T-cell (primary cell): ENCODE measurements at places on chromosomes 2 and 18. TPM values are rescaled to one million over a fixed set of nuclear protein-coding genes. Genes with fewer than 3 reads are reported as not detected.

Gene PHOSPHO2
- 5.7 TPM for total RNA-seq

Gene HOXD8
- not detected for total RNA-seq

Gene CRYGD
- not detected for total RNA-seq

Gene CELF4
- not detected for total RNA-seq

DNA sequence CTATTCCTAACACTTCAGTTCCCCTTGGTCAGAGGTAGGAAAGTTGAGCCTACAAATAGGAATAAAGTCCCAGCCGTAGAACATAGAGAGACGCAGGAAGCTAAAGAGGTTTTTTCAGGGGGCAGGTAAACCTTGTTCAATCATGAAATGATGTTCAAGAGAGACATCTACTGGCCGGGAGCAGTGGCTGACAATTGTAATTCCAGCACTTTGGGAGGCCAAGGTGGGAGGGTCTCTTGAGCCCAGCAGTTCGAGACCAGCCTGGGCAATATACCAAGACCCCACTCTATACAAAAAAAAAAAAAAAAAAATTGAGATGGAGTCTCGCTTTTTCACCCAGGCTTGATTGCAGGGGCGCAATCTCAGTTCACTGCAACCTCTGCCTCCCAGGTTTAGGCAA, 66.7 kb upstream of the DNAJC10 start:
- H3K4me1 ChIP-seq, result no peaks in the 10 kb centered on the region
- no peaks in the 10 kb centered on the region for H3K36me3 ChIP-seq
- no peak for DNase-seq
- no peak overlapping the region for H3K4me3 ChIP-seq

GRCh38 chr2:88591698-88592097, 35.6 kb downstream of the EIF2AK3 start:
- no peaks in the 10 kb centered on the region for H3K4me1 ChIP-seq
- no peak overlapping the region for H3K27ac ChIP-seq
- no peak for DNase-seq
- no peak overlapping the region for H3K4me3 ChIP-seq
- H3K27me3 ChIP-seq, result no peaks in the 10 kb centered on the region
- H3K36me3 ChIP-seq, result peaks cover 6% of the 10 kb centered on the region

- H3K27me3 ChIP-seq, result no peaks in the 10 kb centered on the region
- no peak overlapping the region for H3K4me3 ChIP-seq
- DNase-seq, result no peak
- H3K36me3 ChIP-seq, result no peaks in the 10 kb centered on the region
- H3K4me1 ChIP-seq, result peaks cover 22% of the 10 kb centered on the region
Observed at GRCh38 chr2:31233231-31233630, 721 bp upstream of the EHD3 start.

DNA sequence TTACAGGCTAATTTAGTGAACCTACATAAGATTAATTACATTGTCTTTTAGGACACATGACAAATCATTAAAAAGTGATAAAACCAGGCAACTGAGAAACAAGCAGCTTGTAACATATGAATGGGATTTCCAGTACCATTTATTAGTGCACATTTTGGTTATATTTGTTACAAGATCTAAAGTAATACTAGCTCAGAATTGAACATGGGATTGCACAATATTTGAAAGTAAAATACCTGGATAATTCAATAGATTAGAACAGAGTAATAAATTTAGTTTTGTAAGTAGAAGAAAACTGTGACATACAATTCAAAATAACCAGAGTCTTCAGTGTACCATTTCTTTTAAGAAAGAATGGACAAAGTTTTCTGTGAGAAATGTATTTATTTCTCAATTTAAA, 1400.7 kb upstream of the ACVR2A start:
- no peak for DNase-seq
- H3K27me3 ChIP-seq, result no peaks in the 10 kb centered on the region
- no peaks in the 10 kb centered on the region for H3K4me1 ChIP-seq
- H3K4me3 ChIP-seq, result no peak overlapping the region
- H3K36me3 ChIP-seq, result no peaks in the 10 kb centered on the region
- H3K27ac ChIP-seq, result no peak overlapping the region

DNA sequence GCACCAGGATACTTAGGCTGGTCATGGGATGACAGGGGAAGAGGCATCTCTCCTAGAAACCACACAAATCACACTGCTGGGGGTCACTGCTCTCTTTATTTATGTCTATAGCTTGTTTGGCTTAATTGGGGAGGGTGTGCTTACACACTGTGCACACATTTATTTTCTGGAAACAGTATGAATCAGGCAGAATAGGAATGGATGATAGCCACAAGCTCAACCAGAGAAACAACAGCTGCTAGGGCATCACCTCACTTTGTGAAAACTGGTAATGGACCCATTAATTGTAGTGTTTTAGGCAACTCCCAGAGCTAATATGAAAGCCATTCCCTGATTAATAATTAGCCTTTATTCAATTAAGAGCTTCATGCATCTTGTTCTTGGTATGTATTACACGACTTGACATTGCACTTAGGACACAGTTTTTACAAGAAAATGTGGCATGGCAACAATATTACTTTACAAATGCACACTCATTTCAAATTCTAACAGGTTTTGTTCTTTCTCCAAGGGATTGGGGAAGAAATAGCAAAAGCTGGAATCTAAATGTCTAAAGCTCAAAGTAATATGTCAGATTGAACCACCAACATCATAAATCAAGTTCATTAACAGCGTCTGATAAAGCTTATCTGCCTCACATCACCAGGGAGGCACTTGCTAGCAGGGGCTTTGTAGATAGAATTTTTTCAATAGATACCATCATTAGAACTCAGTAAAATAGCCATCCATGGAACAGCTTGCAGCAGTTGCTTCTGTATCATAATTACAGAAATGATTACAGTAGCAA, 361.9 kb upstream of the FSHR start:
- H3K4me3 ChIP-seq, result no peak overlapping the region

GRCh38 chr2:73078457-73079411, 7.2 kb upstream of the SFXN5 start:
- H3K27ac ChIP-seq, result no peak overlapping the region
- no peaks in the 10 kb centered on the region for H3K4me1 ChIP-seq
- H3K4me3 ChIP-seq, result no peak overlapping the region
- H3K36me3 ChIP-seq, result no peaks in the 10 kb centered on the region
- no peak for DNase-seq

GRCh38 chr2:167181134-167181533, 292.9 kb downstream of the XIRP2 start:
- H3K36me3 ChIP-seq, result no peaks in the 10 kb centered on the region
- H3K4me1 ChIP-seq, result no peaks in the 10 kb centered on the region
- no peak overlapping the region for H3K4me3 ChIP-seq
- H3K27me3 ChIP-seq, result no peaks in the 10 kb centered on the region
- no peak overlapping the region for H3K27ac ChIP-seq
- DNase-seq, result no peak

DNA sequence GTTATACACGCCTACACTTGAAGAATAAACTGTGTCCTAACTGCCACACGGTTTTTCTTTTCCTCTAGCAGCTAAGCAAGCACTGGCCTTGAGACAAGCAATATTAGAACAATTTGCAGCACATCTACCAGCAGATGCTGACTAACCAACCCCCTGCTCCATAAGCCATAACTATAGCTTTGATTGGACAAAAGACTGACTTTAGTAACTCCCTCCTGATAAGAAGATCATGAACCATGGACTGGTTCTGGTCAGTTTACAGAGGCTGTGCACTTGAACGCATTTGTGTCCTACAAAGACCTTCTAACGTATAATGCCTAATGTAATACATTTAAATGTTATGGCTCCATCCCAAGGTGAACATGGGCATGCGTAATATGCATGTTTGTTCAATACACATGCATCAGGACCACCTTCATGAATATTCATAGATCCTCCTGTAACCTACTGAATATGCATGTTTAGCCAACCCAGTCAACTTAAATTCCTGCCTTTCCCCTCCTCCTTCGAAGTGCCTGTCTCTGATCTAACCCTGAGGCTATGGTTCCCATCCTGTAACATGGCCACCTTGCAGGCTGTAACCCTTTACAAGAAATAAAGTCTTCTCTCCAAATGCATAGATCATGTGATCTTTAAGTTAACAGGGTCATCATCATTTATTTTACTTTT, 26.5 kb downstream of the SLC4A5 start:
- H3K4me1 ChIP-seq, result no peaks in the 10 kb centered on the region
- DNase-seq, result no peak
- H3K4me3 ChIP-seq, result no peak overlapping the region
- H3K27me3 ChIP-seq, result no peaks in the 10 kb centered on the region

DNA sequence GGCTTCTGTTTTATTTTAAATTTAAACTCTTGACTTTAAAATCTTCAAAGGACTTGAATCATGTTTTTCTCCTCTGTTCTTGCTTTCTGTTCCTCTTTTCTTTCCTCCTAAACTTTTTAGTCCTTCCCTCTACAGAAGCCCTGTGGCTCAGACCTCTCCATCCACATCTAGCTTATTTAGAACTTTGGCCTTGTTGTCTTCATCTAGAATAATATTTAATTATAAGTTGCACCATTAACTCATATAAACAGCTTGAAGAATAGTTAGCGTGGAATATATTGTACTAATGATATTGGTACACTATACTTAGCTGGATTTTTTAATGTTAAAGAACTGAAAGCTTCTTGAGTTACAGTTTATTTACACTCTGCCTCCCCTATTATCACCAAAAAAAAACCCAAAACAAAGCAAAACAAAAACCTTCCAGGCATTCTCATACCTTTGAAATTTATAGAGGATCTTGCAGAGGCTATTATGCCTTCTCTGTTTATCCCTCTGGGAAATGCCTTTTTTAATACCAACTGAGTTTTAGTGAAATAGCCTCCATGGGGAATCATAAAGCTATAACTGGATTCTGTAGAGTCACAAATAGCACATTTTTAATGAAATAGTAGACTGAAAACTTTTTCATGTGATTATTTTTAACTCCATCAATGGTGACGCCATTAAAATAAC, 9.2 kb upstream of the CCDC141 start:
- no peaks in the 10 kb centered on the region for H3K27me3 ChIP-seq
- no peaks in the 10 kb centered on the region for H3K4me1 ChIP-seq
- DNase-seq, result no peak
- H3K36me3 ChIP-seq, result no peaks in the 10 kb centered on the region
- H3K27ac ChIP-seq, result no peak overlapping the region

DNA sequence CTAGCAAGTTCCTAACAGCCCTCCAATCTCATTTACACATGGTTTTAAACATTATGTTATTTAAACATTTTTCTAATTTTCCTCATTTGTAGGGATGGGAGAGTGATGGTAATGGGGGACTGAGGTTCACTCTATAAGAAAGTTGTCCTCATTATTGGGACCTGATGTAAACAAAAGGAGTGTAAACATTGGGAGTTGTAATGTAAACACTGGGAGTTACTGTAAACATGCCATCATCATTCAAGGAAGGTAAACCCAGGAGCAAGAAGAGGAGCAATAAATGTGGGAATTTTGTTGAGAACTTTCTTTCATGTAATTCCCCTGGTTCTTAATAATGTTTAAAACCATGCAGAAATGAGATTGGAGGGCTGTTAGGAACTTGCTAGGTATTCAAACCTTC, 17.8 kb downstream of the RFTN2 start:
- H3K36me3 ChIP-seq, result no peaks in the 10 kb centered on the region
- no peak overlapping the region for H3K27ac ChIP-seq
- no peaks in the 10 kb centered on the region for H3K4me1 ChIP-seq
- no peak for DNase-seq
- H3K27me3 ChIP-seq, result no peaks in the 10 kb centered on the region

- H3K27me3 ChIP-seq, result no peaks in the 10 kb centered on the region
- H3K36me3 ChIP-seq, result no peaks in the 10 kb centered on the region
- no peak overlapping the region for H3K4me3 ChIP-seq
- no peak for DNase-seq
- H3K27ac ChIP-seq, result no peak overlapping the region
- H3K4me1 ChIP-seq, result no peaks in the 10 kb centered on the region
Observed at GRCh38 chr2:62486439-62486765, 19.6 kb downstream of the TMEM17 start.

GRCh38 chr2:222242532-222242931, 56.3 kb downstream of the PAX3 start:
- H3K4me3 ChIP-seq, result no peak overlapping the region
- no peaks in the 10 kb centered on the region for H3K4me1 ChIP-seq
- H3K27me3 ChIP-seq, result peaks cover 6% of the 10 kb centered on the region
- H3K27ac ChIP-seq, result no peak overlapping the region

DNA sequence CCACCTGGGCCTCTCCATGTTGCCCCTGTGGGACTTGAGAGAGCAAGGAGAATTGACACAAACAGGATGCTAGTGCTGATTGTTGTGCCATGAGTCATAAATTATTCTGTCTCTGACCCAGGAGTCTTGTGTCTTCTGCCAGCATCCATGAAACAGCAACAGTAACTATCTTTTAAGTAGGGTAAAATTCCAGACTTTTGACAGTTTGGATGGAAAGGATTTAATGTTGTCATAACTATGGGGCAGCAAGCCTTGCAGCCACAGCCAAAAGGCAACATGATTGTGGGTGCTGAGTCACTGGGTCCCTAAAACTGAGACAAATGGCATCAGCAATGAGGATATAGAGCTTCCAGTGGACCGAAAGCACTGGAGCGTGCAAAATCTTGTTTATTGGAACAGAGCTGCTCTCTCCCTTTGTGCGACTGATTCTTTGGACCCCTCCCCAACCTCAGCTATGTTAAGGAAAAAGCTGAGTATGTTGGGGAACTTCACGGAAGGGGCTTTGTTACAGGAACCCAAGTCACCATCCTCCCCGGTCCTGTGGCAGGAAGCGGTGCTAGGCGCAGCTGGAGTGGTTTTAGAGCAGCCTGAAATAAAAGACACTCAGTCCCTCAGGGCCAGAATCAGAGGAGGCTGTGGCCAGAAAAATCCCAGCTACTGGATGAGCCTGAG, 9.6 kb upstream of the ITPRIPL1 start:
- H3K36me3 ChIP-seq, result no peaks in the 10 kb centered on the region
- peak; percentile 26 for DNase-seq
- H3K4me3 ChIP-seq, result no peak overlapping the region
- H3K27me3 ChIP-seq, result no peaks in the 10 kb centered on the region
- peak overlapping the region; percentile 57 for H3K27ac ChIP-seq

DNA sequence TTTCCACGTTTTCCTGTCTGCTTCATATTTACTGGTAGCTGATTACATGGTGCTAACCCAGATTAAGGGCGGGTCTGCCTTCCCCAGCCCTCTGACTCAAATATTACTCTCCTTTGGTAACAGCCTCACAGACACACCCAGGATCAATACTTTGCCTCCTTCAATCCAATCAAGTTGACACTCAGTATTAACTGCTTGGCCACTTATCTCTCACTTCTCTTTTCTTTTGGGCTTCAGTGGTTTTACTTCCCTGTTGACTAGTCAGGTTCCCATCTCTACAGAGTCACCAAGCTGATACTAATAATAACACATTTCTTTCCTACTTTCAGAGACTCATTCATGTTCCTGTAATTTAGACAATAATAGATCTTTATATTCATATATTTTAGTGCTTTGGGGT, 302.2 kb upstream of the MAP2 start:
- no peak overlapping the region for H3K4me3 ChIP-seq
- no peak for DNase-seq
- H3K27ac ChIP-seq, result no peak overlapping the region
- no peaks in the 10 kb centered on the region for H3K36me3 ChIP-seq

DNA sequence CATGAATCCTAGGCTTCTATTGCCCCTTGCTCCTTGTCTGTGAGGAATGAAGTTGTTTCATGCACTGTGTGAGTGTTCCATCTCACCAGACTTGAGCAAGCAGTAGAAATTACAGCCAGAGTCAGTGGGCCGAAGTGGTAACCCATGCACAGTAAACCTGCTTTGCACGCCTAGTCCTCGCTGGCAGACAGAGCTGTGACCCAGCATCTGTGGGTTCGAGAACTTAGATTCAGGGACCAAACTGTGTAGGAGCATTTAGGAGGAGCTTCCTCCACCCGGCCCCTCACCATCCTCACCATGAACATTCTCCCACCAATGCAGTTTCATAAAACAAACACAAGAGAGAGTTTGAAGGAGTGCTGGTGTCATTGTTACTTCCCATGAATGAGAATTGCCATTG, 21.6 kb upstream of the TEX51 start:
- no peaks in the 10 kb centered on the region for H3K4me1 ChIP-seq
- no peak overlapping the region for H3K4me3 ChIP-seq
- DNase-seq, result no peak
- no peaks in the 10 kb centered on the region for H3K36me3 ChIP-seq
